ENCODE measurements at places on chromosomes 6 and 20. TPM values are rescaled to one million over a fixed set of nuclear protein-coding genes. Genes with fewer than 3 reads are reported as not detected.

The SERPINB1 gene
- 52.0 TPM for total RNA-seq

The EEF1A2 gene
- total RNA-seq = 144 TPM

The PLCB1 gene
- total RNA-seq = 0.40 TPM

The SNRPB2 gene
- 120 TPM for total RNA-seq

The PRSS35 gene
- not detected for total RNA-seq

The ARG1 gene
- total RNA-seq = not detected

The PBX2 gene
- total RNA-seq = 13.4 TPM

The RBM24 gene
- 7.9 TPM for total RNA-seq

The KHDC1L gene
- total RNA-seq = not detected

The MYL9 gene
- total RNA-seq = 17.5 TPM

The ZKSCAN8 gene
- total RNA-seq = 3.8 TPM

The RAD21L1 gene
- not detected for total RNA-seq

The NDUFAF4 gene
- total RNA-seq = 48.3 TPM

The SALL4 gene
- 1.6 TPM for total RNA-seq

The CST7 gene
- not detected for total RNA-seq

The WFDC12 gene
- total RNA-seq = not detected

The RNGTT gene
- total RNA-seq = 8.1 TPM

The GJA10 gene
- total RNA-seq = not detected

The TCF21 gene
- 0.09 TPM for total RNA-seq

The AP5S1 gene
- total RNA-seq = 18.6 TPM

The HLA-DMA gene
- 2.6 TPM for total RNA-seq

The SLC17A2 gene
- total RNA-seq = not detected

The PIM1 gene
- total RNA-seq = 14.0 TPM

The MCHR2 gene
- total RNA-seq = not detected

The C4B gene
- total RNA-seq = 1.5 TPM

The BIRC7 gene
- 2.3 TPM for total RNA-seq

The PTCHD4 gene
- 0.07 TPM for total RNA-seq

The PCMTD2 gene
- 11.2 TPM for total RNA-seq

The RAET1E gene
- 3.4 TPM for total RNA-seq

The WFDC10B gene
- total RNA-seq = not detected

The LST1 gene
- total RNA-seq = 0.36 TPM

The KIF13A gene
- total RNA-seq = 17.9 TPM

The OLIG3 gene
- total RNA-seq = not detected

The ENPP4 gene
- 0.29 TPM for total RNA-seq

The COMMD7 gene
- 56.1 TPM for total RNA-seq

The LKAAEAR1 gene
- total RNA-seq = 2.3 TPM

The PRR18 gene
- total RNA-seq = 0.06 TPM

The ZC3H12D gene
- total RNA-seq = 0.12 TPM
